CD8-positive, alpha-beta T cell (primary cell): ENCODE measurements at places on chromosomes 2 and 18. TPM values are rescaled to one million over a fixed set of nuclear protein-coding genes. Genes with fewer than 3 reads are reported as not detected.

The ERBB4 gene
- total RNA-seq, result not detected

The SFT2D3 gene
- total RNA-seq, result 8.5 TPM

The AQP12B gene
- not detected for total RNA-seq

The CD28 gene
- 78.4 TPM for total RNA-seq

The SCG2 gene
- total RNA-seq, result not detected

The HRH4 gene
- not detected for total RNA-seq

The BUB1 gene
- 3.1 TPM for total RNA-seq

The IRS1 gene
- total RNA-seq, result 5.6 TPM

The SERPINB7 gene
- total RNA-seq, result not detected

The PTPRN gene
- total RNA-seq, result 0.39 TPM

The DSC3 gene
- total RNA-seq, result not detected

The KIAA1328 gene
- 7.0 TPM for total RNA-seq

The SERPINB8 gene
- 15.7 TPM for total RNA-seq

The OBSL1 gene
- total RNA-seq, result not detected

The PLCL1 gene
- total RNA-seq, result 8.2 TPM

The CIDEA gene
- total RNA-seq, result not detected

The KCNE4 gene
- not detected for total RNA-seq

The DSG1 gene
- total RNA-seq, result not detected

The L3MBTL4 gene
- total RNA-seq, result 0.41 TPM

The KYNU gene
- not detected for total RNA-seq

The SNRNP200 gene
- 318 TPM for total RNA-seq

The CDK15 gene
- not detected for total RNA-seq

The TEX44 gene
- total RNA-seq, result not detected

The TPO gene
- not detected for total RNA-seq

The MRPL44 gene
- 41.4 TPM for total RNA-seq

The ANTXR1 gene
- total RNA-seq, result not detected

The CLEC4F gene
- total RNA-seq, result not detected

The DES gene
- total RNA-seq, result not detected

The HES6 gene
- total RNA-seq, result 0.98 TPM

The ARHGAP28 gene
- not detected for total RNA-seq

The TBC1D8 gene
- 1.1 TPM for total RNA-seq

The TMEM17 gene
- total RNA-seq, result not detected

The HOXD8 gene
- total RNA-seq, result not detected

The YWHAQ gene
- 123 TPM for total RNA-seq

The C1QL2 gene
- not detected for total RNA-seq

The ALK gene
- not detected for total RNA-seq

The RIT2 gene
- total RNA-seq, result not detected
